ENCODE measurements at places on chromosomes 1 and 21.

DNA sequence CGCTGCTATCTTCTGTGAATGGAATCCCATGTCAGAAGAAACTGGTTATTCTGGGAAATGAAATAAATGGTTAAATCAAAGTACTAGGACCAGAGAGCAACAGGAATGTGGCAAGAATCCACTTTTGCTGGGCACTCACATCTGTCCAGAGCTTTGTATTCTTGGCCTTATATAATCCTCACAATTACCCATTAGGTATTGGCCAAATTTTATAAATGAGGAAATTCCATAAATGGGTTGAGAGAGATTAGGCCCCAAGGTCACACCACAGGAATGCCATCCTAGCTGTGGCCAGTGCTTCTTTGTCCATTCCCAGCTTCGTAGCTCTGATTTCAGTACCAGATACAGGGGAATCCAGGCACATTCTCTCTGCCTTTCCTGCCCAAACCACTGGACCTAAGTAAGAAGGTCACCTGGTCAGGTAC is 76.1 kb upstream of the HOOK1 start:
- peak; percentile 63 for DNase-seq

DNA sequence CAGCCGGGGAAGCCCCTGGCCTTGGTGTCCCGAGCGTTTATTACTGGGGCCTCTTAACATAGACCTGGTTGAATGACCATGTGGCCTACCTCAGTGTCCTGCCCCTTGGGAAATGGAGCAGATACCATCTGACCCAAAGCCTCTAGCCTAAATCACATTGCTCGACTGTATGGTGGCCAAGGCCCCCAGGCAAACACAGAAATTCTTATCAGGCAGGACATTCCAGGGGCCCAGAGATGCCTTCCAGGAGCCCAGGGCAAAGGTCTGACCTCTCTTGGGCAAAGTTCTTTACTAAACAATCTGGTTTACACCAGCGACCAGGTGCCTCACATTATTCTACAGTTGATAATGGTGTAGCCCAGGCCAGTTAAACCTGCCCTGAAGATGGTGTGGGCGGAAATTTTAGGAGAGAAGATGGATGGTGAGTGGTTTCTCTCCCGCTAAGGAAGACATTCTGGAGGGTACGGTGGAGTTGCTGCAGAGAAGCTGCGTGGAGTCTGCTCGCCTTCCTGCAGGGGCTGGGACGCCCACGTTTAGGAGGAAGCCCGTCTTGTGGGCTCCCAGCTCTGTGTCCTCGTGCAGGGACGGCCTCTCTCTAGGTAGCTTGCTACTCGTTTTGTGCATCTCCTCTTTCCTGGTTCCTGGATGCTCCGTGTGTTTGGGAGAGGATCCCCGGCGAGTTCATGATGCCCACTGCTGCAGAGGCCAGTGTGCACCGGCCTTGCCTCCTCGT is 21.2 kb downstream of the AJAP1 start:
- no peak for DNase-seq

- DNase-seq, result no peak
Observed at GRCh38 chr1:8523666-8524206, 205.8 kb downstream of the SLC45A1 start.

GRCh38 chr1:210207597-210208450 is 24.8 kb upstream of the SERTAD4 start:
- DNase-seq, result no peak
